Skeletal muscle cell (primary cell): ENCODE measurements at places on chromosomes 2 and 18.

- DNase-seq: no peak
Observed at GRCh38 chr2:182715121-182715891, 751 bp upstream of the DNAJC10 start.

GRCh38 chr2:63438181-63438580 is 150.1 kb downstream of the WDPCP start:
- DNase-seq: no peak

- no peak for DNase-seq
Observed at GRCh38 chr2:187482796-187483195, 34.7 kb upstream of the CALCRL start.

DNA sequence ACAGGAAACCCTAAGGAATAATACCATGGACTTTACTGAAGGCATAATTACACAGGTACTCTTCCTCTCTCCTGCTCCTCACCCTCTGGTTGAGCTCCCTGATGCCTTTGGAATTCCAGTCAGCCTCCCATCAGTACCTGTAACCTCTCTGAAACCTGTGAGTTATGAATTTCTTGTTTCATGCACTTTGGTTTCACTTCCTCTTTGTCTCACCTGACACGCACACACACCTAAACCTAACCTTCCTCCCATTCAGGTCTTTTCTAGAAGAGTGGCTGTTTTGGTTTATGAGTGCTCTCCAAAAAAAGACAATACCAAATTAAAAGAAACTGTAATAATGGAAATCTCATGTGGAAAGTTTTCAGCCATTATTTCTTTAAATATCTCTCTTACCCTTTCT is 451.3 kb upstream of the VWC2L start:
- DNase-seq: no peak

DNA sequence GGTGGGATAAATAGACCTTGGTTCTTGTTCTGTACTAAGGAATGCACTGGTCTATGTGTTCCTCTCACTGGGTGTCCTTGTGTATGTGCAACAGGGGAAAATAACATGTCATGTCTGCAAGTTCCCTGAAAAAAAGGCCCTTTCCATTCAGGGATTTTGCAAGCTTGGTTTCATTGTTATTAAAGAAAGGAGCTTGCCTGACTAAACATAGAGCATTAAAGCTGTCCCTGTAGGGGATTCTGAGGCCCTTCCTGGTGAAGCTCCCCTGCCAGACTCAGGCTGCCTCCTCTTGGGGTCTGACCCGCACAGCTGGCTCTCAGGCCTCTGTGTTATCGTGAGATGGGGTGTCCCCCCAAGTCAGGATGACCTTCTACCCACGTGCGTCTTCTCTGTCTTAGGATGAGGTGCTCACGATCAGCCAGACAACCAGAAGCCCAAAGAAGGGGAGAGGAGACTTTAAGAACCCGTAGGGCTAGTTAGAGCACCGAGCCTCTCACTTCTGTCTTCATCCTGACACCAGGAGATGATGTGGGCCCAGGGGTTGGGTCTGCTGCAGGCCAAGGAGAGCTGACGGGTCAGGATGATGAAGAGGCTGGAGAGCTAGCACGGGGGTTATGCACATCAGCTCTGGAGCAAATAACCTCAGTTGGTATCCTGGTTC is 21.2 kb downstream of the CAPG start:
- no peak for DNase-seq
